Thoracic aorta (tissue), 2 donors: ENCODE measurements at places on chromosomes 12 and 14. TPM values are rescaled to one million over a fixed set of nuclear protein-coding genes. Genes with fewer than 3 reads are reported as not detected.

The PTHLH gene
- total RNA-seq: 5.6 TPM

The RFX4 gene
- total RNA-seq: not detected

The CNTN1 gene
- total RNA-seq: 42.8 TPM

The PSMB5 gene
- 79.7 TPM for total RNA-seq

The NANOG gene
- total RNA-seq: 0.27 TPM

The DPY19L2 gene
- total RNA-seq: 21.0 TPM

The TTC9 gene
- total RNA-seq: 4.7 TPM

The RPL10L gene
- not detected for total RNA-seq

The JPH4 gene
- not detected for total RNA-seq

The FAM181A gene
- not detected for total RNA-seq

The BDKRB2 gene
- 2.6 TPM for total RNA-seq
